HEK293T (cell line): ENCODE measurements at places on chromosomes 1 and 21.

GRCh38 chr1:35589516-35590427 is 16.7 kb downstream of the TFAP2E start:
- DNase-seq: no peak

DNA sequence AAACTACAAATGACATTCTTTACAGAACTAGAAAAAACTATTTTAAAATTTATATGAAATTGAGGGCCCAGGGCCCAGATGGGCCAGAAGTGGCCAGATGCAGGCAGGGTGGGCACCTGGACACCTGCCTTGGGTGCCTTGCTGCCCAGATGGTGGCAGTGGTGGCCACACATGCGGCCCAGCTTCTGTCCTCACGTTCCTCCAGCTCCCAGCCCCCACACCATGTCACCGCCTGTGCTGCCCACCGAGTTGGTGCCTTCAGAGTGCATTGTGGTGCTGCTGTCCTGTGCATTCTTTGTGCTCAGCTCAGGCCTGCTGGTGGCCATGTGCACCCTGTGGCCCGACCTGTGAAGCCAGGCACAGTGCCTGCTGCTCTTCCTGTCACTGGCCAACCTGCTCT is 216.8 kb upstream of the CXADR start:
- DNase-seq: no peak

DNA sequence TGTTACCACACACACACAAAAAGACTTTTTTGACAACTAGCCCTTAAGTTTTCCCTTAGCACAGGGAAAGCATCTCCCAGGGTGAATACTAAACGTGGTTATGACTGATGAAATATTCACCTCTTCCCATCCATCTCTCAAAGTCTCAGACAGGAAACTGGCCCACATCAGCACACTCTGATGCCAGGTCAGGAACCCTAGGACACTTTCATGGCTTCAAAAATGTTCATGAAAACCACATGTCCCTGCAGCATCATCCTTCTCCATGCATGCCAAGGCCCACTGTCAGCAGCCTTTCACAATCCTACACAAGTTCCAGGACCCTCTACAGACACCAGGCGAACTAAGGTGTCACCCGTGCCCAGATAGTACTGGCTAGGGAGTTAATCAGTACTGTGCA is 68.7 kb downstream of the DNTTIP2 start:
- no peak for DNase-seq

DNA sequence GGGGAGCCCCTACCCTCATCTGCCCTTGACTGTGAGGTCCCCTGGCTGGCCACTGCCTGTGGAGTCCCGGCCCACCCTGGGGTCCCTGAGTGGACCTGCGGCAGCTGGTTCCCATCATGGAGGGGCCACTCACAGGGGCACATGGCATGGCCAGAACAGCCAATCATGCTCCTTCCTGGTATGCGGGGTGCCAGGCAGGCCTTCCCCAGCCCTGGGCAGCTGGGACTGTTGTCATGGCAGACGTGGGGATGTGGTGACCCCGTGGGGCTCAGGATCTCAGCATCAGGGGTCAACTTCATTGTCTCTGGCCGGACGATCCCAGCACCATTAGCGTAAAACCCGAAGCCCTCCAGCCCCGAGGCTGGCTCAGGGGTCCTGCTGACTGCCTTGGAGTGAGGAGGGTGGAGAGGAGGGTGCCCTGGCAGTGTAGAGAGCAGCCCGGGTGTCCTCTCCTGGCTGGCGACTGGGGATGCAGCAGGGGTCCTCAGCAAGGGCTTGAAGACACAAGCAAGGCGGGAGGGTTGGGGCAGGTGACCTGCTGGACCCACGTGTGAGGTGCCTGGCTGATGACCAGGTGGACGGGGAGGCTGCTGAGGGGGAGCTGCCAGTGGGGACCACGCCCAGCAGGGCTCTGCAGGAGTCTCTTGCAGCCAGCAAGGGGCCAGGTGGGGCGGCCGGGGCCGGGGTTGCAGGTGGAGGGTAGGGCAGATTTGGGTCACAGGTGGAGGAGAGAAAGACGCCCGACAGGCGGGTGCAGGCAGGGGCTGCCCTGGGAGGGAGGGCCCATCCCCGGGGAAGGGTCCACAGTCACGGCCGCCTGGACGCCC is 45.1 kb downstream of the TRIM11 start:
- DNase-seq: no peak

GRCh38 chr1:169132512-169133227 is 26.2 kb downstream of the ATP1B1 start:
- no peak for DNase-seq
